Mesothelial cell of epicardium (in vitro differentiated cells): ENCODE measurements at places on chromosomes 3 and 15. TPM values are rescaled to one million over a fixed set of nuclear protein-coding genes. Genes with fewer than 3 reads are reported as not detected.

The POLR2H gene
- total RNA-seq, result 76.4 to 82.4 TPM (median 78.7 TPM) in 3 replicates

The GOLGA6A gene
- total RNA-seq, result 0.20 to 0.94 TPM (median 0.29 TPM) in 3 replicates

The TMIE gene
- 0.31 to 0.68 TPM (median 0.54 TPM) in 3 replicates for total RNA-seq

The DUOXA1 gene
- 5.8 to 7.5 TPM (median 6.6 TPM) in 3 replicates for total RNA-seq

The TRIM42 gene
- not detected in 3 replicates for total RNA-seq

The CHRM5 gene
- total RNA-seq, result 0.13 TPM in 1 of 3 replicates, not detected in the others

The CAPN3 gene
- total RNA-seq, result 12.2 to 13.7 TPM (median 12.8 TPM) in 3 replicates

The FBXL22 gene
- total RNA-seq, result 0.20 to 0.63 TPM (median 0.55 TPM) in 3 replicates
